ENCODE measurements at places on chromosomes 11 and 22.

- no peak for DNase-seq
Observed at GRCh38 chr22:35486116-35486631, 54.5 kb upstream of the RASD2 start.

DNA sequence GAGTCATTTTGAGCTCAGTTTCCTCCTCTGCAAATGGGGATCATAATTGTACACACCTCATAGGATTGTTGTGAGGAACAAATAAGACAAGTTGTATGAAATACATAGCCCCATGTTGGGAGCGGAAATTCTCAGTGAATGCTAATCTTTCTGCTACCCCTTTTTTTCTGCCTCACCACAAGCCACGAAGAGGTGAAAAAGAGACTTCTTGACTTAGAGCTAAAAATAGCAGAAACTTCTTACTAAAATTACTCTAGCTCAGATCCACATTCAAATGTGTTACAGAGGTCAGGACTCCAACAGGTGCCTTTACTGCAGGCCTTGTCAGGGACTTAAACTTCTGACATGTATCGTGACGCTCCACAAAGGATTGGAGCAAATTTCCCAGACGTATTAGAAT lies 128.5 kb downstream of the MIAT start:
- DNase-seq, result no peak

DNA sequence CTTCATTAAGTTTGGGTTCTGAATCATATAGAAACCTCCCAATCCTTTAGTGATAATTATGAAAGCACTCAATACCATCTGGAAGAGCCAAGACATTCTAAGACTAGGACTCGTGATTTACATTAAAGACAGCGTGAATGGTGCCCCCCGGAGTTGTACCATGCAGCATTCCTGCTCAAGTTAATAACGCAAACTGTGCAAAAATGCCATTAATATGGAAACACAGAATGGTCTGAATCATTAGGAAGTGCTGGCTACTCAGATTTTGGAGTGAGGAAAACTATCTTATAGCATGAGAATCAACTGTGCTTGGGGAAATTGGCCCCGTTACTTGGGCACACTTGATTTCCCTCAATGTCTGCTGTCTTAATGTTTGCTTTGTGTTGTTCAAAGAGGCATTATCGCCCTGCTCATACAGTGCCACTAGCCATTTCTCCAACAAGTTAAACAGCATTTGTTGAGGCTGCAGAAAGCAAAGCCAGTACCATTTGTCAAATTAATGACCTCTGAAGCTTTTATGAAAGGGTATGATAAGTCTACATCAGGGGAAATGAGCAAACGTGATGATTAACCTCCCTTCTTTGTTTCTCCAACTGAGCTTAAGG lies 18.5 kb upstream of the TPH1 start:
- no peak for DNase-seq

DNA sequence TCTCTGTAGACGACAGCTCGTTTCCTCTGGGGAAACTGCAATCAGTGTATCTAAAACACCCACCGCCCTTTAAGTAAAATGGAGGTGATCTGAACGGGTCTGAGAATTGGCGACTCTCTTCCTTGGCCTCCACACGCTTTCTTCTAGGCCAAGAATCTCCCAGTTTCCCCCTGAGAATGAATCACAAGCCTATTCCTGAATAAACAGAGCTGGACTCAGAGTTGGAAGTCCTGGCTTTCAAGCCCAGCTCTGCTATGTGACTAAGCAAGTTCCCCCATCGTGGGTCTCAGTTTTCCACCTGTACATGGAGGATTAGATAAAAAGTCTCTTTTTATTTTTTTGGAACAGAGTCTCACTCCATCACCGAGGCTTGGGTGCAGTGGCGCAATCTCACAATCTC lies 200.4 kb downstream of the MN1 start:
- DNase-seq, result no peak

DNA sequence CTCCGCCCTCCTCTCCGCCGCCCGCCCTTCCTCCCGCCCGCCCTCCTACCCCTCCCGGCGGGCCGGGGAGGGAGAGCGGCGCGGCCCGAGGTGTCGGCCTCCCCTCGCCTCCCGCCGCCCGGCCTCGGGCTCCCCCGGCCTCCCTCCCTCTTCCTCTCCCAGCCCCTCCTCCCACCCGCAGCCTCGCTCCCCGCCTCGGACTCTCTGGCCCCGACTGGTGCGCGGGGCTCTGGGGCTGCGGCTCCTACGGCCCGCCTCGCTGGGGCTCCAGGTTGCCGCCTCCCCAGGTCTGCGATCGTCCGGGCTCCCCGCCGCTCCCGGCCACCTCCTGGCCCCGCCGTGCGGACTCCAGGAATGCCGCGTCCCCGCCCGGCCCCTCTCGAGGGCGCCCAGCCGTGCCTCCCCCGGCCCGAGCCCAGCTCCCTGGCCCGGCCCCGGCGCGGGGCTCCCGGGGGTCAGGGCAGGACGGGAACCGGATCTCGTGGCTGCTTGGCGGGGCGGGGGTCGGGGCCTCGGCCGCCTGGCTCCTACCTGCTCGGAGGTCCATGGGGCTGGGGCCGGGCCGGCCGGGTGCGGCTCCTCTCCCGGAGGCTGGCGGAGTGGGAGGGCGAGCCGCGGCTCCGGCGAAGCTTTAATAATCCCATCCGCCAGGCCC lies at the start of gene CLCF1:
CLCF1 (minus strand) TSS at position 606 of the 655 bp plus-strand sequence; CDS start at position 547, 59 bp downstream.
- DNase-seq, result peak; percentile 34

DNA sequence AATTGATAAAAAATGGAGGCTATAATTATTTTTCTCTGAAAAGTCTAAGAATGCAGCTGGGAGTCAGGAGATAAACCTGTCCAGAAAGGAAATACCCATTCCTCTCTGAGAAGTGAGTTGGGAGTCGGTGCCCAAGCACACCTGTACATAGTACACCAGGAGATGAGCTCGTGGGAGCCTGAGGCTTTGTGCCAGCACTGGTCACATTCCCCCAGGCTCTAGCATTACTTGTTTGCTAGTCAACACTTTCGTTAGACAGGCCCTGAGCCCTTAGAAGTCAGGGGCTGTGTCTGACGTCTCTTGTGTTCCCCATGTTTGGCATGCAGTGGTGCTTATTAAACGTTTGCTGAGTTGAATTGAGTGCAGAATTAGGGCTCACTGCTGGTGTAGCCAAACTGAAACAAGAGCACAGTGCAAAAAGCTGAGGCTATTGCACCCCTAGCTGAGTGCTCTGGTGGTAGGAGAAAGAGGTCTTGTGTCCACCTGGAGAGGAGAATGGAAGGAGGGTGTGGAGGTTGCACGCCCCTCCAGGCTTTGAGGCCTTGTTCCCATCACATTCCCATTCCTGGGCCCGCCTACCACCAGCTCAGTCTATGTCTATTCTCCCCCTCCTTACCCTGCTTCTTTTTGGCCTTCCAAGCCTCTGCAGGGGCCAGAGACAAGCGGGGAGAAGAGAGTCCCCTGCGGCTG lies 6.8 kb downstream of the ROBO4 start:
- no peak for DNase-seq

- DNase-seq, result no peak
Observed at GRCh38 chr11:116257092-116257491, 515.7 kb downstream of the BUD13 start.

DNA sequence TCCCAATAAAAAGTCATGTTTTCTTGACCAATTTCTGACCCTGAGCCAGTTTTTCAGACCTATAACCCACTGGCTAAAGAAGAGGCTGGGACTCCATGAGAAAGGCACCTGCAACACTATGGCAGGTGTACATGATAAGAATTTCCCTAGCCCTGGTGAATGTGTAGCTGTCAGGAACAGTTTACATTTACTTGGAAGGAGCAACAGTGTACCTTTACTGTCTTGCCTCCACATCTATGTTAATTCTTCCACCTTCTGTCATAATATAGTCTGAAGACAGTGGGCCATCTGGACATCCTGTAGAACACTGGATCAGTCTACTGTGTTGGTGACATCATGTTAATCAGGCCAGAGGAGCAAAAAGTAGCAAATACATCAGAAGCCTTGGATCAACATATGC lies 72.1 kb upstream of the CD82 start:
- DNase-seq, result no peak

DNA sequence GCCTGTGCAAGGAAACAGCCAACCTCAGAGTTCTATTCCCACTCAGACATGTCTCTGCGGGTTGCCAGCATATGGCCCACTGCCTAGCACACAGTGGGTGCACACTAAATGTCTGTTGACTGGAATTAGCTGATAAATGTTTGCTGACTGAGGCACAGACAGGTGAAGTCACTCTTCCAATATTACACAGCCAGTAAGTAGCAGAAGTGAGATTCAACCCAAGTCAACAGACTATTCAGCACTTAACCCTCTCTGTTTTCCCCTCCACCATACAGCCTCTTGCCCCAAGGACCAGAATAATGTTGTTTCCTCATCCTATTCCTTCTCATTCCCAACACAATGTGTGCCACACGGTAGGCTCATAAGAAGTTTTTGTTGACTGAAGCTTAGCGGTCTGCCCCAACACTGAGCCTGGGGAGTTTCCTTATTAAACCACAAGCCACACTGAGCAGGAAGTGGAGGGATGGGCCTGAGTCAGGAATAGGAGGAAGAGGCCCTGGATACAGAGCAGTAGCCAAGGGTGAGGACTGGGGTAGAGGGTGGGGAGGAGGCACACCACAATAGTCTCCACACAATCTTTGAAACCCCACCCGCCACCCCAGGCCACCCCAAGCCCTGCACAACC lies 15.7 kb upstream of the IL10RA start:
- DNase-seq, result peak; percentile 20

GRCh38 chr11:35131886-35132285 lies 7.1 kb upstream of the CD44 start:
- DNase-seq, result no peak

- no peak for DNase-seq
Observed at GRCh38 chr11:130209128-130209932, 49.7 kb downstream of the ST14 start.

- no peak for DNase-seq
Observed at GRCh38 chr11:104738918-104739317, 159.3 kb downstream of the CASP12 start.

- DNase-seq, result no peak
Observed at GRCh38 chr11:76756341-76756741, 26.8 kb upstream of the TSKU start.

- no peak for DNase-seq
Observed at GRCh38 chr22:26086359-26086758, 82.9 kb upstream of the SEZ6L start.

- no peak for DNase-seq
Observed at GRCh38 chr11:108218455-108218854, 4.0 kb downstream of the NPAT start.

GRCh38 chr11:10550503-10551289 lies 9.7 kb upstream of the RNF141 start:
- DNase-seq, result peak; percentile 49

DNA sequence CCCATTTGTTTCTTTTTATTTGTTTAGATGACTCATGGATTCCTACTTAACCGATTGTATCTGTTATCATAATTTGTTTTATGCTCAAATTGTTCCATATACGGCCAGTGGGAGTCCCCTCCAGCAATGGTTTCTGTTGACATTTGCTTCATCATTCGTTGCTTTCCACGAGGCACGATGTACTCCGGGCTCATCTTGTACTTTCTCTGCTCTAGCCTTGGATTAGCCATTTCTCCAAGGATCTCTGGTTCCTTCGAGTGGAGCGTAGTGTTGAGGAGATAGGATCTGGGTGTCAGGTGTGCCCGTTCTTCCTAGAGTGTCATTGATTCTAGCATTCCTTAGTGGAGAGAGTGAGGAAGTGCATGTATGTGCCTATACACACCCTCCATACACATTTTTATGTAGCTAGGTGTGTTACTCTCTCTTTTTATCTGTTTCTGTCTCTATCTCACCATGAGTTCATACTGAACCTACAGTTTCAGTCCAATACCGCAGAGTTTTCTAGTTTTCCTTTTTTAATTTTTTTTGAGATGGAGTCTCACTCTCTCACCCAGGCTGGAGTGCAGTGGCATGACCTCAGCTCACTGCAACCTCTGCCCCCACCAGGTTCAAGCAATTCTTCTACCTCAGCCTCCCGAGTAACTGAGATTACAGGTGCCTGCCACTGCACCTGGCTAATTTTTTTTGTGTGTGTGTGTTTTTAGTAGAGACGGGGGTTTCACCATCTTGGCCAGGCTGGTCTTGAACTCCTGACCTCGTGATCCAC lies 31.4 kb downstream of the TECTA start:
- no peak for DNase-seq

DNA sequence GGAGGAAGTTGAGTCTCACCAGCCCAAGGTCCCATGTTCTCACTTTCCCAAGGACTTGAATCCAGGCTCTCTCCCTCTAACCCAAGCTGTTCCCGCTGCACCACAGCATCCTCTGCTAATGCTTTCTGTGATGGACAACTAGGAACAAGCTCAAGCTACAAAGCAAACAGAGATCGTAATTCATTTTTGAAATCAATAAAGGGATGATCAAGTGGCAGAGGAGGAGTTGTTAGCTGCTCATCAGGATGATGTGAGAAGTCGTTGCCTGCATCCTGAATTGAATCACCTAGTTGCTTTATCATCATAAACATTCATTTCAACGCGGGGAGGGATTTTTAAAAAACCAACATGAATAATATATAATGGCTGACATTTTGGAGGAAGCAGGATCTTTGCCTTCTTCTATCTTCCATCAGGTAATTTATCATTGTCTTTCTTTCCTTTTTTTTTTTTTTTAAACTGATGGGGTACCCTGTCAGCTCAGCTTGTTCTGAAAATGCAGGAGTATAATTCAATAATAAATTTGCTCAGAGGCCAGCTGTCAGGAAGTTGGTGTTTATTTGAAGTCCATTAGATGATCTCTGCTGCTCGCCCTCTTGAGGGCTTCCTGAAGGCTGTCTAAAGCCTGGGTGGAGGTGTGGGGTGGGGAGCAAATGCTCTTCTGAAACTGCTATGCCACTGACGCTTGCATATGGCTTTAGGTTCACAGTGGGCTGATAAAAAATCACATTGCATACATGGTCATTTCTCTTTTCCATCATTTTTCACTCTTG lies 174.4 kb upstream of the NARS2 start:
- no peak for DNase-seq

GRCh38 chr22:19173047-19174035 lies 5.2 kb downstream of the SLC25A1 start:
- DNase-seq, result peak; percentile 31

DNA sequence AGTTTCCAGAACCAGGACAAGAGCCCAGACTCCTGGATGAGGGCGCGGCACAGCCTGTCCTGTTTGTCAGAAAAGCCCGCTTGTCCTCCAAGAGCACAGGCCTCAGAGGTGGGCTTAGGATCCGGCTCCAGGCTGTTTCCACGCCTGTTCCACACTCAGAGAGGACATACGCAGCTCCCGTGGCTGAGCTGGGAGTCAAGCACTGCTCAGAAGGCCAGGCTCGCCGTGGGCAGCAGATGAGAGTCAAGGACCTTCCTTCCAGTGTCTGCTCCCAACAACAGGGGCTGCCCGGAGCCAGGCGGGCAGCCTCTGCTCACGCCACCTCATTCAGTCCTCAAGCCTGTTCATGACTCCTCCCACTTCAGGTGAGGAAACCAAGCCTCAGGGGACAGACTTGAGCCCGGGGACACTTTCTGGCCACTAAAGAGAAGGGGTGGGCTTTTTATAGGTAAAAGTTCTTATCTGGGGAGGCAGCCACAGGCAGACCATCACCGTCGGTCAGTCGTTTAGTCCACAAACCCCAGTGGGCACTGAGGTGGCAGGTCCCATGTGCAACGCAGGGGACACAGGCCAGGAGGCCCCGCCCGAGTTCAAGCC lies 3.8 kb downstream of the CYB5R3 start:
- DNase-seq, result no peak

Data from LoVo (cell line).